ENCODE measurements at places on chromosomes 5 and 9. TPM values are rescaled to one million over a fixed set of nuclear protein-coding genes. Genes with fewer than 3 reads are reported as not detected.
A peak's percentile ranks its signal among the peaks of the same experiment; 100 is the strongest.

The INSL4 gene
- total RNA-seq: 0.20 TPM

The ST8SIA4 gene
- total RNA-seq: not detected

DNA sequence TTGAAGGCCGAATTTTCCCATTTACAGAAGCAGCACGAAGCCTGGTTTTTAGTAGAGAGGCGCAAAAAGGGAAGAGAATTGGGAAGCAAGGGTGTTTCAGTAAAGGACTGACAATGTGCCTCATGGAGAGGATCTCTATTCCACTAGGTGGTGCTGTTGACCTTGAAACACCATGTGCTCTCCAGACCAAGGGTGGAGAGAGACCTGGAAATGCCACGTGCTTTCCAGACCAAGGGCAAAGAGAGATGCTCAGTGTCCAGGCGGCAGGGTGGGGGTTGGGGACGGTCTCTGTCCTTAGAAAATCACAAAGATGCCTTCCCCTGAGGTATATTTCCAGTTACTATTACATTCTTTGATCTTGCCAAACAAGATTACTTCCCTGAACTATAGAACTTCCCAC, 425.3 kb downstream of the CSNK1G3 start:
- DNase-seq: peak; percentile 86

- DNase-seq: no peak
Observed at GRCh38 chr5:180294913-180295555, 3.2 kb upstream of the MAPK9 start.

DNA sequence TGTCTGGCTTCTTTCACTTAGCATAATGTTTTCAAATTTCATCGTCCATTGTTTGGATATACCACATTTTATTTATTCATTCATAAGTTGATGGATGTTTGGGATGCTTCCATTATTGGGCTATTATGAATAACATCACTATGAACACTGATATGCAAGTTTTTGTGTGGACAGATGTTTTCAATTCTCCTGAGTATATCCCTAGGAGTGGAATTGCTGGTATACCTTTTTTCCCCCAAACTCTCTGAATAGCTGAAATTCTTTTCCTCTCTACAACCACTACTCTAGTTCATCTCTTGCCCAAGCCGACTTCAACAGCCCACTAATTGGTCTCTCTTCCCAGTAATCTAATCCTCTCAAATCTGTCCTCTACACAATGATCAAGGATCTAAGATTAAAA, 4.7 kb upstream of the ZFR start:
- DNase-seq: no peak

DNA sequence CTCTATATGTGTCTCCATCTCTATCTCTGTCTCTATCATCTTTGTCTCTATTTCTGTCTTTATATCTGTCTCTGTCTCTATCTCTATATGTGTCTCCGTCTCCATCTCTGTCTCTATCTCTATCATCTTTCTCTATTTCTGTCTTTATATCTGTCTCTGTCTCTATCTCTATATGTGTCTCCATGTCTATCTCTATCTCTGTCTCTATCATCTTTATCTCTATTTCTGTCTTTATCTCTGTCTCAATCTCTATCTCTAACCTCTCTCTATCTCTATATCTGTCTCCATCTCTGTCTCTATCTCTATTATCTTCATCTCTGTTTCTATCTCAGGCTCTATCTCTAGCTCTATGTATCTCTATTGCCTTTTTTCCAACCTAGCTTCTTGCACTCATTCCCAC, 37.0 kb downstream of the IRX4 start:
- DNase-seq: no peak

GRCh38 chr5:10355071-10355889, 1.8 kb downstream of the MARCHF6 start:
- peak; percentile 67 for DNase-seq

DNA sequence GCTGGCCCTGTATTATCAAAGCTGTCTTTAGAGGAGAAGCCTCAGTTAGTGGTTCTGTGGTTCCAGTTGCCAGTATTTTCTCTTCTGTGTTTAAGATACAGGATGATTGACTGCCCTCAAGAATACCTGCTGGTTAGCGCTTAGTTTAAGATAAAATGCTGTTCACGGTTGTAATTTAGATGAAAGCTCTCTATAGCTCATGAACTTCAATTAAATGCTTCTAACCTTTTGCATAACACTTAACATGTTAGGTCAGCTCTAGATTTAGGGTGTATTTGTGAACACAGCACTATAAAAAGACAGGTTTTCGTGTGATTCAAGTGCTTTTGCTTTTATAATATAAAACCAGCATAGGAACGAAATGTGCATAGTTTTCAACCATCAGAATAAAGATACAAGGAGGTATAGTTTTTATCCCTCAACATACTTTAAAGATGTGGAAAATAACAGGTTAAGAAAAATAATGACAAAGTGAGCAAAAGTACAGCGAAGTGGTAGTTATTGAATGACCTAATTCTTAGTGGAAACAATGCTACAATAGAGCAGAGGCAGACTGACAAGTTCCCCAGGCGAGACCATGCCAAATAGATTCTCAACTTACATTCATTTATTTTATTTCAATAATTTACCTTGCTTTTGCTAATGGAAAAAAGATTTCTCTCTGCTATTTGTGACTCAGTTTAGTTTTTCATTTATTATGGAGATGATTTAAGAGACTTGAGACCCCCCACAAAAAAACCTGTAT, 602.6 kb upstream of the DMAC1 start:
- no peak for DNase-seq

DNA sequence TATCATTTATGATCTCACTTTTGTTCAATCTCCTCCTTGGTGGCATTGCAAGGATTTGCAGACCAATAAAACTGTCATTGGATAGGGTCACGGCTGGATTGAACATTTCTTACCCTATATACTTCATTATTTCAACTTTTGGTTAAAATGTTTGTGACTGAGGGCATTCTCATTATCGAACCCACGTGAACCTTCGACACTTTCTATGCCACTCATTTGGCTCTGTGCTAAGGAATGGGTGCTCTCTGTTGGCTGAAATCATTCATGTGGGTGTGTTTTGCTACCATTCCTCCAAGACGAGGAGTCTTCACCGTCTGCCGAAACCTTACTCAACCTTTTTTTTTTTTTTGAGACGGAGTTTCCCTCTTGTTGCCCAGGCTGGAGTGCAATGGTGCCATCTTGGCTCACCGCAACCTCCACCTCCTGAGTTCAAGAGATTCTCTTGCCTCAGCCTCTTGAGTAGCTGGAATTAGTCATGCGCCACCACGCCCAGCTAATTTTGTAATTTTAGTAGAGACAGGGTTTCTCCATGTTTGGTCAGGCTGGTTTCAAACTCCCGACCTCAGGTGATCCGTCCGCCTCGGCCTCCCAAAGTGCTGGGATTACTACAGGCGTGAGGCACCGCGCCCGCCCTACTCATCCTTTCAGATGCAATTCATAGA, 62.5 kb downstream of the CSNK1A1 start:
- no peak for DNase-seq

- no peak for DNase-seq
Observed at GRCh38 chr9:117104206-117104605, 310.7 kb downstream of the ASTN2 start.
